ENCODE measurements at places on chromosomes 7 and 10.

- DNase-seq, result no peak
These were observed 5.4 kb downstream of the AKR1B1 start for GRCh38 chr7:134453518-134453917.

DNA sequence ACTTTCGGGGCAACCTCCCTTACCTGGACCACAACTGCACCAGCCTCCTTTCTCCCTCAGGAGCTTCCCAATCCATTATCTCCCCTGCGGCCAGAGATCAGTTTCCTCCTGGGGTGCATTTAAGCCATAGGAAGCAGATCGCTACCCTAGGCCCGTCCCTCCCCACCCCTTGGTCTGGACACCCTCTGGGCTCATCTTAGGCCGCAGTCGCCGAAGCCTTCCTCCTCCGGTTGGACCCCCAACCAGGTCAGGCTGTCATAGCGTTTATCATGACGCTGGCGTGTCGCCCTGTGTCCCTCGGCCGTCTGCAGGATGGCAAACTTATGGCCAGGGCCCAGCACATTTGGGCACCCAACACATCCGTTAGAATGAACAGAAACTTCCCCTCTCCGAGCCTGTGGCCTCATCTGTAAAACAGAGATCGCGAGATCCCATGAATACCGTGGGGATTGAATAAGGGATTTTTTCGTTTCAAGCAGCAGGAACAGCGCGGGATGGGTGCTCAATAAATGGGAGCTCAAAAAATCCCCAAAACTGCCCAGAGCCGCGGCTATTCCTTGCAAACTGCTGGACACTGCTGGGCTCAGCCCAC lies 669 bp upstream of the AP5Z1 start:
- peak; percentile 70 for DNase-seq

DNA sequence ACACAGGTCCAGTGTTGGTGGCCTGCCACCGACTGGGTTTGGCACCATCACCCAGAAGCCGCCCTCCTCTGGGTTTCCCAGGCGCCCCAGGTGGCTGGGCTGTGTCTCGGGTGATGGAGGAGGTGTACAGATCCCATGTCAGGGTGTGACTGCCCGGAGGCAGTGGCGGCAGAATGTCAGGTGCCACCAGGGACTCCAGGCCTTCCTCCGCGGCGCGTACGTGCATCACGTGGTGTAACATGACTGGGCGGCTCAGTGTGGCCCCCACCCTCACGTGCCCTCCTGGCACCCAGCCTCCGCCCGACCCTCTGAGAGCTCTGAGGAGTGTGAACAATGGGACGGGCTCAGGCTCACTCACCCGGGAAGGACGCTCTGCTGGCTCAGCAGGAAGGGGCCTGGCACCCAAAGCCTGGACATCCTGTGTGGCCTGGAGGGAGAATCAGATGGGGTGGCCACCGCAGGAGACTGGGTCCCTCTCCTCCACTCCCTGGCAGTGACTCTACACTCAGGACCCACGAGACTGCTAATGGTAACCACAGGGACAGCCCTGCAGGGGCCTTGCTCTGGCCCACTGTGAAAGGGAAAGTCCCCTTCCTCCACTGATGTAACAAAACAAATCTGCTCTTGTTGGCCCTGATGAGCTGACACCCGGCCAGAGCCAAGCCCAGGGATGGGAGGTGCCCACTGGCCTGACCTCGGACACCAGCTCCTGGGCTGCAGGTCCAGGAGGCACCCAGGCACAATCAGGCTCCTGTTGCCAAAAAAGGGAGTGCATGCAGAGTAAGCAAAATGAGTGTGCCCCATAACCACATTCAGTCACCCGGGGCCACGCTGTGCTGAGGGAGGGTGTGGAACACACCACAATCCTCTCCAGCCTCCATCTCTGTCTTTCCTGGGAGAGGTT lies 164.8 kb downstream of the PRKAG2 start:
- DNase-seq, result no peak

DNA sequence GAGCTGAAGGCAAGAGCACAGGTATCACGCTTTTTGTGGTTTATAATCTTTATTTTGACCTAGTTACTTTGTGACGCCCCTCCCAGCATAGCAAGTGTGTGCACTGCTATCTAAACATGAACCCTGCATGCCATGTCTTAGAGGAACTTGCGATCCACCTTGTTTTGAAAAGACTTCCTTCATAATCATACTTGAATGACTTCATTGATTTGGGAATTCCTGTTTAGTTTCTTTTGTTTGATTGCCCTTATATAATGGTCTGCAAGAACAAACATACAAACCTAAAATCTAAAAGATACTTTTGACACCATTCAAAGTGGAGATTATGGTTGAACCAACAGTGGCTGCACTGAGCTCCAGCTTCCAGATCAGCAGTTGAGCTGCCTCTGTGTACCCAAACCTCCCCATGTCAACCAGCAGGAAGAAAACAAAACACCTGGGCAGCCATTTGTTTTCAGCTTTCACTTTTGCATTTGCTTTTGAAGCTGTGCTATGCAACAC lies 132.6 kb downstream of the CELF2 start:
- no peak for DNase-seq

GRCh38 chr7:25885057-25885576 lies 266.9 kb upstream of the NFE2L3 start:
- no peak for DNase-seq

DNA sequence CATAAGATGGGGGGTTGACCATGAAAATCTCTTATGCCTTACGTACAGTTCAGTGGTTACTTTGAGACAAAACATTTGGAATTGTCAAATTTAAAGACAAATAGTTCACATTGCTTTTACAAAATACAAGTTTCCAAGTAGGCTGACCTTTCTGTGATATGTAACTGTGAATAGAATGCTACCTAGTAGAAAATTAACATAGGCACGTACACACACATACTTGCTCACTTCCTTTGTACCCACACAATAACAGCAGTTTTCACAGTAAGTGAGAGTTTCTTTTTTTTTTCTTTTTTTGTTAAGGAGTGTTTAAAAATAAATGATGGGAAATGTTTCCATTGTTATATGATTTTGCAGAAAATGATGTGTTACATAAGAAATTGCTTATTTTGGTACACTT lies 53.3 kb upstream of the SP8 start:
- DNase-seq, result no peak

- DNase-seq, result peak; percentile 71
These were observed 637 bp downstream of the SAMD8 start for GRCh38 chr10:75111907-75112679.

GRCh38 chr10:112375721-112376395 lies 1.9 kb downstream of the ACSL5 start:
- DNase-seq, result peak; percentile 67

DNA sequence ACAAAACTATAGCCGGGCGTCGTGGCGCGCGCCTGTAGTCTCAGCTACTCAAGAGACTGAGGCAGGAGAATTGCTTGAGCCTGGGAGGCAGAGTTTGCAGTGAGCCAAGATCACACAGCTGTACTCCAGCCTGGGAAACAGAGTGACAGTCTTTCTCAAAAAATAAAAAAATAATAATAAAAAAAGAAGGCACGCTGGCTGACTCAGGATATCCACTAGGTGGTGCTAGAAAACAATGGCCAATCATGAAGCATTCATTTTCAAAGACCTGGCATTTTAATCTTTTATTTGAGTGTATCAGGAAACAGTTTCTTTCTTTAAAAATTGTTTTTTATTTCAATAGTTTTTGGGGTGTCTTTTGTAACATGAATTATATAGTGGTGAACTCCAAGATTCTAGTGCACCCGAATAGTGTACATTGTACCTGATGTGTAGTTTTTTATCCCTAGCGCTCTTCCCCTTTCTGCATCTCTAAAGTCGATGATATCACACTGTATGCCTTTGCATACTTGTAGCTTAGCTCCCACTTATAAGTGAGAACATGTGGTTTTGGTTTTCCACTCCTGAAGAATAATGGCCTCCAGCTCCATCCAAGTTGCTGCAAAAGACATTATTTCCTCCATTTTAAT lies 88.6 kb downstream of the LYZL1 start:
- peak; percentile 20 for DNase-seq

- DNase-seq, result no peak
These were observed 6.6 kb downstream of the TRIM8 start for GRCh38 chr10:102650655-102651454.

DNA sequence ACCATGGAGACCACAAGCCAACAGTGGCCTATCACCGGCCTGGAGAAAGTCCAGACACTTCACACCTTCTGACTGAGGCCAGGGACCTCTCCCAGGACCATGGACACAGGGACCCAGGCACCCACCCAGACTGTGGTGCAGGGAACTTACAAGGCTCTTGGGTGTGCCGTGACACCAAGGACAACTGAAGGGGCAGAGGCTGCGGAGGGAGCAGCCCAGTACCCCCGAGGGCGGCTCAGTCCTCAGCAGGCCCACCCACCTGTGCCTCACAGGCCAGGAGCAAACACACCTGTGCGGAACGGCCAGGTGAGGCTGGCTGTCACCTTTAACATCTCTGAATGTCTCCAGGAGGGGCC lies 182.3 kb downstream of the MAD1L1 start:
- no peak for DNase-seq

- no peak for DNase-seq
These were observed 177.3 kb upstream of the PHYHIPL start for GRCh38 chr10:58998924-58999713.

DNA sequence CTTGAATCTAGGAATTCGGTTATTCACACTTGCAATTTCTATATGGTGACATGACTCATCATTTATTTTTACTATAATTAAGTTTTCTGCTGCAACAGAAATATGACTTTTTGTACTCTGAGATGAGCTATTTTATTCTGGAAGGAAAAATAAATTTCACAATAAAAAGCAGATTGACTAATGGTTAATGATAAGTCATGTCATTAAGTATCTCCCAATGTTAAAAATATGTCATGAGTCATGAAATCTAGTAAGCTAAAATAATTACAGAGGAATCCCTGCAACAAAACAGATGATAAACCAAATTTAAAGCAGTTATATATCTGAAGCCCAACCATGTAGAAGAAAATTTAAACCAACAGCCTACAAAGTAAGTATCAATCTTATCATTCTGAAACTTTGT lies 149.2 kb downstream of the CACNA2D1 start:
- DNase-seq, result peak; percentile 43

GRCh38 chr10:88080213-88080612 lies 216.8 kb downstream of the PTEN start:
- DNase-seq, result no peak

DNA sequence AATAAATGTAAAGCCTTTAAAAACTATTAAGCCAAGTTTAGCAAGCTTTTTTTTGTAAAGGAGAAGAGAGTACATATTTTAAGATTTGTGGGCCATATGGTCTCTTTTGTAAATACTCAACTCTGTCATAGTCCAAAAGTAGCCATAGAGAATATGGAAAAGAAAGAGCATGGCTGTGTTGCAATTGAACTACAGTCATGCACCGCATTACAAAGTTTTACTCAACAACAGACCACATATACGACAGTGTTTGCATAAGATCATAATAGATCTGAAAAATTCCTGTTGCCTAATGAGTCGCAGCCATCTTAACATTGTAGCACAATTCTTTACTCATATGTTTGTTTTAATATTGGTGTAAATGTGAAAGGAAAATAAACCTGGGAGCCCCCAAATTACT lies 440.8 kb downstream of the HTR7 start:
- DNase-seq, result peak; percentile 37

DNA sequence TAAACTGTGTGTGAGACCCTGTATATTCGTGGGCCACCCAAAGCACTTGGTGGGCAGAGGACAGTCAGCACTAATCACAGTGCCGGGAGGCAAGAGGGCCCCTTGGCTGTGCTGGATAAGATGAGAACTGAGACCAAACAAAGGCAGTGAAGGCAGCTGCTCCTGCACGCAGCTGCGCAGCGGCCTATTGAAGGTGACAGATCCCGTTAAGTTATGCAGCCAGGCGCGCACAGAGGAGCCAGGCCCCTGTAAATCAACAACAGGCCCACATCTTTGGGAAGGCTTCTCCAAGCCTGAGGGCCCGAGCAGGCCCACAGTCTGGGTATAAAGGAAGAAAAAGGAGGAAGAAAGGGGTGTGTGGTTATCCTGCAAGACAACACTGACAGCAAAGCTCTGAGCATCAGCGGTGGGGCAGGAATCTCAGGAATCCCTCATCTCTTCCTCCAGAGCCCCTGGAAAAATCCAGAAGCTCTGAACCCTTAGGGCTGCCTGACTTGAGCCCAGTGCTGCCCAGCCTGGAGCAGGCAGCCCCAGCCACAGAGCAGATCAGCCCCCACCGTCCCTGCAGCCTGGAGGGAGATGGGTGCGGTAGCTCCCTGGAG lies 154.2 kb downstream of the ARHGAP12 start:
- no peak for DNase-seq

- DNase-seq, result no peak
These were observed 72.5 kb upstream of the TPK1 start for GRCh38 chr7:144908324-144908723.

GRCh38 chr7:132647311-132647710 lies 71.0 kb upstream of the PLXNA4 start:
- no peak for DNase-seq

DNA sequence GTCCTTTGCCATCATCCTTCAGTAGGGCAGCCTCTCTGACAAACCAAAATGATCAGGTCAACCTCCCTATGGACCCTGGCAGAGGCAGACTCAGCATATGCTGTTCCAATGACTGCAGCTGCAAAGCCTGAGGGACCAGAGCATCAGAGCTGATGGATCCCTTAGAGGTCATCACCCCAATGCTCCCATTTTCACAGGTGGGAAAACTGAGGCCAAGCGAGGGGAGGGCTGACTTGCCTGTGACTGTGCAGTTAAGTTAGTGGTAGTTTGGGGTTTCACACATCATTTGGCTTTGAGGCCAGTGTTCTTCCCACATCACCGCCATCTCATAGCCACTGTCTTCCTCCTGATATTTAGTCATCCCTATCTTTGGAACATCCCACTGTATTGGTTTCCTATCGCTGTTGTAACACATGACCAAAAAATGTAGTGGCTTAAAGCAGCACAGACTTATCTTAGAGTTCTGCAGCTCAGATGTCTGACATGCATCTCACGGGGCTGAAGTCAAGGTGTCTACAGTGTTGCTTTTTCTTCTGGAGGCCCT lies 69.3 kb upstream of the PDZD8 start:
- no peak for DNase-seq

- no peak for DNase-seq
These were observed 21.9 kb upstream of the CAMK1D start for GRCh38 chr10:12327476-12327875.

Data from EL (cell line).